Fibroblast of lung (primary cell): ENCODE measurements at places on chromosomes 7 and 10. TPM values are rescaled to one million over a fixed set of nuclear protein-coding genes. Genes with fewer than 3 reads are reported as not detected.

ZNF425 gene
- total RNA-seq = 4.6 and 5.4 TPM in 2 replicates

- DNase-seq = no peak
- no peak overlapping the region for H3K27ac ChIP-seq
- peaks cover 2% of the 10 kb centered on the region for H3K4me1 ChIP-seq
- no peak overlapping the region for H3K4me3 ChIP-seq
These were observed 31.5 kb upstream of the RSBN1L start for GRCh38 chr7:77664715-77665114.

DNA sequence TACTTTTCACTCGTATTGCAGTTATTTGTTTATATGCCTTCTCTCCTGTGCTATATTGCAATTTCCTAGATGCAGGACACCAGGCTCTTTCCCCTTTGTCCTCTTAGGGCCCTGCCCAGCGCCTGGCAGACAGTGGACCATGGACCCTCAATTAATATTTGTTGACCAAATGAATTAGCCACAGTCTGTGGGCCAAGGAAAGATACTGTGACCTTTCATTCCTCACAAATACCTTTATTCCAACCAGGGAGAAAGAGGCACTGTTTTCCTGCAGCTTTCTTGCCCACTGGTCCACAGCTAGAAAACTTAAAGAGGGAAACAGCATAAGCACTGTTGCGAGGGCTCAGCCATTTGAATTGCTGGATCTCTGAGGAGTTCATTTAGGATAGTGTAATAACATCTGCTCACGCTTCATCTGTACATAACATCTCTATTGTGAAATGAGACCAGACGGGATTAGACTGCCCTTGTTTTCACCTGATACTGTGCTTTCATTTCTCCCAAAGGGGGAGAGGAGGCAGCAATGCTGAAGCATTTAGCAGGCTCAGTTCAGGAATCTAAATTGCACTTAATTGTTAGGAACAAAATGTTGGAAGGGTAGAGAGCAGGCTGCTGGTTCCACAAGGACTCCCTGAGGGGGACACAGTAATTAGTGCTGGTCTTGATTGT, 46.7 kb downstream of the TNS3 start:
- no peak overlapping the region for H3K27ac ChIP-seq
- H3K4me3 ChIP-seq = no peak overlapping the region
- no peaks in the 10 kb centered on the region for H3K36me3 ChIP-seq

- no peaks in the 10 kb centered on the region for H3K4me1 ChIP-seq
- no peak overlapping the region for H3K4me3 ChIP-seq
- no peaks in the 10 kb centered on the region for H3K27me3 ChIP-seq
- H3K27ac ChIP-seq = no peak overlapping the region
- DNase-seq = no peak
- peaks cover 3% of the 10 kb centered on the region for H3K36me3 ChIP-seq
These were observed 96.1 kb upstream of the ASAH2 start for GRCh38 chr10:50347394-50347802.

DNA sequence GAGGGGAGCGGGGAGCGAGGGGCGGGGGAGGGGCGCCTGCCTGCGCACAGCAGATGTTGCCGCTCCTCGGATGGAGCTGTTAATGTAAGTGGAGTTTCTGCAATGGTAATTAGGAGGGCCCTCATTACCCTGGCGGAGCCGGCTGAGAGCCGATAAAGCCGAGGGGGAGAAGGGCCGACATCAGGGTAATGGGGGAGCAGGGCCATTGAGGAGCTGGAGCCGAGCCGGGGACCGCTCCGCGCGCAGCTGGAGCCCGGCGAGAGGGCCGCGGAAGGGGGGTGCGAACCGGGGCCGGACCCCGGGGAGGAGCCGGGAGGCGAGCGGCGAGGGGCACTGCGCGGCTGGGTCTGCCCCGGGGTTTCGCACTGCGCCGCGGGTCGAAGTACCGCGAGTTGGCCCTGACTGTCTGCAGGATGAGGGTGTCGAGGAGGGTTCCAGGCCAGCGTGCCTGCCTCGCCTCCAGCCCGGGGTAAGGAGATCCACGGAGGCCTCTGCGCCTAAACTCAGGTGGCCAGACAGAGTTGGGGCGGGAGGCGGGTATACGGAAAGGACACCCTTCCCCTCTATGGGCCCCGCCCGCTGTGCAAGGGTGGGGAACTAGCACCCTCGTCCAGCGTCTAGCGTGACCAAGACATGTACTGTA, 55.0 kb upstream of the LBX1 start:
- H3K27ac ChIP-seq = no peak overlapping the region
- DNase-seq = no peak
- H3K4me3 ChIP-seq = no peak overlapping the region
- no peaks in the 10 kb centered on the region for H3K4me1 ChIP-seq
- peaks cover 45% of the 10 kb centered on the region for H3K27me3 ChIP-seq

DNA sequence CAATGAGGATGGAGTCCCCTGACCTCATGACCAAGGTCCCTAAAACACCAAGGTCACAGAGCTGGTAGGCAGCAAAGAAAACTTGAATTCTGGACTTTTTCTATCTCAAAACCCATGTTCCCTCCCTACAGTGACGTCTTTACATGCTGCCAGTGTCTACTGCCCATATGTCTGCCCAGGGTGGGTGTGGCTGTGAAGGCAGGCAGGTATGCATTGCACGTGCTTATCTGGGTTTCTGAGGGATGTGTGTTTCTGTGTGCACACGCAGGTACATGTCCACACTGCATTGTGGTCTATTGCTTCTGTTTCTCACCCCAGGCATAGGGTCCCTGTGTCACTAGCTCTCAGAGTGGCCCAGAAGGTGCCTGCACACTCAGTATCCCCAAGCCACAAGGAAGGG, 13.5 kb downstream of the ATP6V1F start:
- no peak for DNase-seq
- no peaks in the 10 kb centered on the region for H3K36me3 ChIP-seq
- no peaks in the 10 kb centered on the region for H3K27me3 ChIP-seq
- H3K4me1 ChIP-seq = no peaks in the 10 kb centered on the region
- no peak overlapping the region for H3K4me3 ChIP-seq
- no peak overlapping the region for H3K27ac ChIP-seq

DNA sequence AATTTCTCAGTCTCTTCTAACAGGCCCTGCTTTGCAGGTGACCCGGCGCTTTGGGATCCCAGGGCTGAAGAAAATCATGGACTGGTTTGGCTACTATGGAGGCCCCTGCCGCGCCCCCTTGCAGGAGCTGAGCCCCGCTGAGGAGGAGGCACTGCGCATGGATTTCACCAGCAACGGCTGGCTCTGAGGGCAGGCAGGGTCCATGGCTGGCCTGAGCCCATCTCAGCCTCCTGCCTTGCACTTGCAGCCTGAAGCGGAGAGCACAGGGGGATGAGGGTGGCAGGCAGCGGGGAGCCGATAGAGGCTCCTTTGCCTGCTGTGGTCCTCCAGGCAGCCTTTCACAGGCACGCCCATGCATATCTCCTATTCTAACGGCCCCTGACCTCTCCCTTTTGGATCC, 21.8 kb downstream of the MORN4 start:
- H3K4me3 ChIP-seq = no peak overlapping the region
- no peak for DNase-seq
- H3K27me3 ChIP-seq = no peaks in the 10 kb centered on the region
- H3K4me1 ChIP-seq = no peaks in the 10 kb centered on the region
- no peak overlapping the region for H3K27ac ChIP-seq
- H3K36me3 ChIP-seq = no peaks in the 10 kb centered on the region

GRCh38 chr10:70579234-70580002, 23.1 kb downstream of the PRF1 start:
- H3K27ac ChIP-seq = no peak overlapping the region
- H3K36me3 ChIP-seq = no peaks in the 10 kb centered on the region
- no peak for DNase-seq
- H3K27me3 ChIP-seq = no peaks in the 10 kb centered on the region
- no peak overlapping the region for H3K4me3 ChIP-seq

NEUROG3 gene
- not detected in 2 replicates for total RNA-seq

GRCh38 chr10:5490698-5491464, 8.5 kb downstream of the CALML5 start:
- peaks cover 7% of the 10 kb centered on the region for H3K27me3 ChIP-seq
- H3K27ac ChIP-seq = no peak overlapping the region
- H3K36me3 ChIP-seq = no peaks in the 10 kb centered on the region
- DNase-seq = no peak

DNA sequence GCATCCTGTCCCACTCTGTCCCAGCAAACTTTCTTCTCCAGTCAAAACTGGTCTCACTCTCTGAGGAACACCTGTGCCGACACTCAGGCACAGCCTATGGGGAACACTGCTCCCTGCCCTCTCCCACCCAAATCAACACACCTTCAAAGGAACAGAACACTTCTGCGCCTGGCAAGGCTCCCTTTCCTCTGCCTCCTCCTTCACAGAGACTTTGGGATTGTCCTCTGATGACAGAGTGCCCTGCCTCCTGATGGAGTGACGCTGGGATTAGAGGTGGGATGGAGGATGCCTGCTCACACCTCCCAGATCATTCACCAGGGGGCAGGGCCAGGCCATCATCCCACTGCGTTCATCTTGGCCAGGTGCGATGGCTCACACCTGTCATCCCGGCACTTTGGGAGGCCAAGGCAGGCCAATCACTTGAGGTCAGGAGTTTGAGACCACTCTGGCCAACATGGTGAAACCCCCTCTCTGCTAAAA, 26.5 kb downstream of the KLF6 start:
- no peaks in the 10 kb centered on the region for H3K4me1 ChIP-seq
- no peak overlapping the region for H3K27ac ChIP-seq
- no peak overlapping the region for H3K4me3 ChIP-seq
- DNase-seq = no peak

PSD gene
- 5.3 and 6.9 TPM in 2 replicates for total RNA-seq

- peak; percentile 71 for DNase-seq
- H3K36me3 ChIP-seq = no peaks in the 10 kb centered on the region
- no peaks in the 10 kb centered on the region for H3K27me3 ChIP-seq
- H3K27ac ChIP-seq = no peak overlapping the region
- no peak overlapping the region for H3K4me3 ChIP-seq
These were observed 51.3 kb downstream of the AOC1 start for GRCh38 chr7:150903606-150904005.

- no peak overlapping the region for H3K27ac ChIP-seq
- H3K27me3 ChIP-seq = no peaks in the 10 kb centered on the region
- H3K36me3 ChIP-seq = no peaks in the 10 kb centered on the region
- no peak for DNase-seq
- no peak overlapping the region for H3K4me3 ChIP-seq
These were observed 46.4 kb upstream of the RAPGEF5 start for GRCh38 chr7:22403344-22403743.

DNA sequence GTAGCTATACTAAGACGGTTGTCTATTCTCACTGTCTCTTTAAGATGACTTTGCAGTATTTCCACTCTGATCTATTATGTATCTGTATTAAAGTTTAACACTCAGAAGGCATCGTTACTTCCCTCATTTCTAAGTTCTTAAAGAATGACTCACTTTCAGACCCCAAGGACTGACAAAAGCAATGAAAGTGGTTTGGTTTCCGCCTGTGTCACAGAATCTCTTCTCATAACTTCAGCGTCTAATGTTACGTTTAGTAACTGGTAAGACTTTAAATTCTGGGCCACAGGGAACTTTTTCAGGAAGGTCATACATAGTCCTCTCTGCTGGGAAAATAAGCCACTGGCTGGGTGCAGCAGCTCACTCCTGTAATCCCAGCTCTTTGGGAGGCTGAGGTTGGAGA, 892.0 kb upstream of the AUTS2 start:
- no peaks in the 10 kb centered on the region for H3K4me1 ChIP-seq
- DNase-seq = peak; percentile 98
- no peaks in the 10 kb centered on the region for H3K27me3 ChIP-seq
- no peak overlapping the region for H3K4me3 ChIP-seq
- H3K27ac ChIP-seq = peak overlapping the region; percentile 43

DNA sequence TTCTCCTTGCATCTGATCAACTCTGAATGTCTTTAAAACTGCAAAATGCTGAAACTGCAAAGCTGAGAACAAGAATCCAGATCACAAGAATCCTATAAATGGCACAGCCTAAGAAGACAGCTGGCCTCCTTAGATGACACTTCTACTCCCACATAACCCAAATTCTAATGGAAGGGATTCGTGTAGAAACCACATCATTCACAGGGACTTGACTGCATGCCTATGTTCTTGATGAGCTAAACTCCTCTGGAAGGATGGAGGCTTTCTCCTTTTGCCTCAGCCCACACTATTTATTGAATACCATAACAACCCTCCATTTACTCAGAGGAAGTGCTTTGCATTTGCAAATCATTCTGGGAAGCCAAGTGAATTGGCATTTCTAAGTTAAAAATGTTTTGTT, 252.5 kb upstream of the VWC2 start:
- DNase-seq = no peak
- H3K4me3 ChIP-seq = no peak overlapping the region
- no peaks in the 10 kb centered on the region for H3K4me1 ChIP-seq
- H3K27ac ChIP-seq = no peak overlapping the region
- H3K27me3 ChIP-seq = no peaks in the 10 kb centered on the region

DNA sequence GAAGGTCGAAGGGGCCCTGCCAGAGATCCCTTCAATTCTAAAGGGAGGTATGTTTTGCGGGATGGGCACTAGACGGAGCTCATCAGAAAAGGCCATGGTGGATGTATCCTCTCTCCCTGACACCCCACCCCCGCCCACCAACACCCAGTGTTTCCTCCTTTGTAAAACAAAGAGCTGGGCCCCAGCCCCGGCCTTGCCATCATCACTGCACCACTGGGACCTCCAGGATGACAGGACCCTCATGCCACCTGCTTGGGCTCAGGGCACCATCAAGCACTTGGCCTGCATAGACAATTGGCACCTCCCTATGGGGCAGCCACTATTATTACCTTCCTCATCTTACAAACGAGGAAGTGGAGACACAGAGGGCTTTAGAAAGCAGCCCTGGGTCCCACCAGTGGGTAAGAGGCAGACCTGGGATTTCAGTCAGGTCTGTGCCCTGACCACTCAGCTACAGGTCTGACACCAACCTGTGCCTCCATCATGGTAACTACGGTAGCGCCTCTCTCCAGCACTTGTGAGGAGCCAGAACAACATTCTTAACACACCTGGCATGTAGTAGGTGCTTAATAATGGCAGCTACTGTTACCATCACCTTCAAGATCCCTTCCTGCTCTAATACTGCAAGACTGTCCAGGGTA, 2.0 kb downstream of the CALML3 start:
- H3K4me3 ChIP-seq = no peak overlapping the region
- H3K36me3 ChIP-seq = no peaks in the 10 kb centered on the region
- H3K27ac ChIP-seq = no peak overlapping the region
- DNase-seq = no peak
- no peaks in the 10 kb centered on the region for H3K27me3 ChIP-seq

DNA sequence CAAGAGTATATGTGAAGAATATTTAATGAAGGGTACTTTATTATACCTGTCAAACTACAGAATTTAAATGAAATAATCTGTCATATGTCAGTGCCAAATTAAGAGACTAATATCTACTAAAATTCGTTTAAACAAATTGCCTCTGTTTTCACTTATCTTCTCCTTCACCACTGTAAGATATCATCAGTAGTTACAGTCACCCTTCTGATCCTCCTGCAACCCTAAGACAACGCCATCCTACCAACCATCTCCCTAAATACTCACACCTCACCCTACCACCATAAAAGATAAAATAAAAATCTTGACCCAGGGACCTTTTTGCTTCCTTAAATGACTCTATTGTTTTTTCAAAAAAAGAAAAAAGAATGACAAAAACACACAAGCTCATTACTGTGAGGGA, 20.8 kb downstream of the EZH2 start:
- H3K27me3 ChIP-seq = no peaks in the 10 kb centered on the region
- no peaks in the 10 kb centered on the region for H3K36me3 ChIP-seq
- H3K4me1 ChIP-seq = no peaks in the 10 kb centered on the region
- no peak for DNase-seq

- no peaks in the 10 kb centered on the region for H3K4me1 ChIP-seq
- H3K27ac ChIP-seq = no peak overlapping the region
- no peak for DNase-seq
- no peaks in the 10 kb centered on the region for H3K36me3 ChIP-seq
- no peak overlapping the region for H3K4me3 ChIP-seq
These were observed 9.6 kb upstream of the FRMPD2 start for GRCh38 chr10:48284002-48284546.
